Activated CD4-positive, alpha-beta T cell treated with anti-CD3 and anti-CD28 coated beads, Interleukin-2, amount 10 ng/mL, durations not matched to agents 24 days and 14 days (primary cell): ENCODE measurements at places on chromosomes 3 and 15.
A peak's percentile ranks its signal among the peaks of the same experiment; 100 is the strongest.

- H3K27me3 ChIP-seq, result no peaks in the 10 kb centered on the region
- H3K27ac ChIP-seq, result peak overlapping the region; percentile 98
- H3K36me3 ChIP-seq, result no peaks in the 10 kb centered on the region
- DNase-seq, result peak; percentile 91
Measured at GRCh38 chr3:157130467-157131251, 29.3 kb downstream of the CCNL1 start.

- peaks cover 5% of the 10 kb centered on the region for H3K4me1 ChIP-seq
Measured at GRCh38 chr15:52139599-52140462, 27.3 kb upstream of the BCL2L10 start.

GRCh38 chr15:80861731-80862170 lies 82.6 kb downstream of the CEMIP start:
- no peak for DNase-seq
- no peak overlapping the region for H3K27ac ChIP-seq
- H3K36me3 ChIP-seq, result no peaks in the 10 kb centered on the region
- H3K4me1 ChIP-seq, result peaks cover 5% of the 10 kb centered on the region
- peaks cover 7% of the 10 kb centered on the region for H3K27me3 ChIP-seq

GRCh38 chr3:13479582-13480339 lies at the start of gene HDAC11:
Gene HDAC11, plus strand, starts transcription at chr3:13480306. Its CDS starts 42 bp downstream, at chr3:13480348.
- H3K27ac ChIP-seq, result peak within 1 kb of the TSS; percentile 88
- H3K36me3 ChIP-seq, result no peaks in the 10 kb centered on the region
- H3K27me3 ChIP-seq, result peaks cover 10% of the 10 kb centered on the region
- H3K4me1 ChIP-seq, result peaks cover 8% of the 10 kb centered on the region
- H3K4me3 ChIP-seq, result peak within 1 kb of the TSS; percentile 91
